Stimulated activated CD8-positive, alpha-beta memory T cell treated with anti-CD3 and anti-CD28 coated beads, Interleukin-7, amount 100 ng/mL, for 24 hours (primary cell): ENCODE measurements at places on chromosomes 16 and 17.

DNA sequence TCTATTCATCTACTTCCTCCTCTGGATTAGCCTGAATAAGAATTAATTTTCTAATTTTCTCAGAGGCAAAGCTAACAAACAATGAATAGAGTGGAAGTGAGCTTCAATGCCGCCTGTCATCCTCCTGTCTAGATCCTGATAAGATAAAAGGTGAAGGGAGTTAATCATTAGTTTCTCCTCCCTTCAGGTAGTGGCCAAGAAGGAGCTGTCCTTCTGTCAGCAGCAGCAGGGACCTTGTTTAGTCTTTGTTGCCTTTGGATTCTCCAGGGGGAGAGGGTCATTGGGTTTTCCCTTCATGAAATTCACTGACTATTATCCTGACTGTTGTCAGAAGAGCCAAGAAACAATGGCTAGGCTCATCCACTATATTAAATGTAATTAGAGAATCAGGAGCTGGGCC, 420.2 kb upstream of the GOT2 start:
- no peak for DNase-seq

DNA sequence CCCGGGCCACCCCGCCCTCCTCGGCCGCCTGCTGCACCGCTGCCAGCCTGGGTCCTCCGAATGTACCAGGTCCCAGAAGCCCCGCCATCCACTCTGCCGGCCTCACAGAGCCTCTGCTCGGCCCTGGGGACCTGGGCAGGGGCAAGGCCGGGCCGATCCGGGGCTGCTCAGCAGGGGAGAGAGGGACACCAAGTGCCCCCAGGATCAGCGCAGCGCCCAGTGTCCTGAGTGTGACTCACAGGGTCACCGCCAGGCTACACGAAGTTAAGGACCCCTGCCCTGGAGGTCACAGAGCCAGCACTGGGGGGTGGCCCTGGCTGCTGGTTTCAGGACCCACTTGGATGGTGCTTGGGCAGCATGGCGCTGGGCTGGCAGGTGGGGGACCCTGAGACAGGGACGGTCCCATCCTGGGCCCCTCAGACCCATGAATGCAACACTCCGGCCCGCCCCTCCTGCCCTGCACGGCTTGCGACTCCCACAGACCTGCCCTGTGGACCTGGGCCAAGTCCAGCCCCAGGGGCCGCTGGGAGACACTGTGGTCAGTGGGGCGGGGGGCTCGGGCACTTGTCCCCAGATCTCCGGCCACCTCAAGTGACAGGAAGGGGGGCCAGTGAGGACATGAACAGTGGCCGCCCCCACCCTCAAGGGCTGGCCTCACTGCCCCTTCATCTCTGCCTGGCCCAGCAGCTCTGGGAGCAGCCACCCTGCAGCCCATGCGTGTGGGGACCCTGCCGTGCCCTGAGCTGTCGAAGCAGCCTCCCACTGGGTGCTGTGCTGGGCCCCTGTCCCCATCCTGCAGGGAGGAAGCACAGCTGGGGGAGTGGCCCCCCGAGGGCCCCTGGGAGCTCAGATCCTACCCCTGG, 23.2 kb upstream of the SSTR5 start:
- DNase-seq: no peak

DNA sequence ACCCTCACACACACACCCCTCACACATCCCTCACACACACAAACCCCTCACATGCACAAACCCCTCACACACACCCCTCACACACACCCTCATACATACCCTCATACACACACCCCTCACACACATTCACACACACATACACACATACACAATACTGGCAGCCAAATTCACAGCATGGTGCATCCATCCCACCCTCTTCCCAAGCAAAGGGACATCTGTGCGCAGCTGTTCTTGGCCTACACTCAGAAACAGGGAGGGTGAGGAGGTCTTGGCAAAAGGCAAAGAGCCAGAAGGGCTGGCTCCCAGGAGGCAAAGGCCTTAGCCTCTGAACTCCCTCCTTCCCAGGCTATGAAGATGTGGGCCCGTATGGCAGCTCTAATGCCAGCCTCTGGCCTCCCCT, 23.4 kb downstream of the C17orf67 start:
- no peak for DNase-seq

DNA sequence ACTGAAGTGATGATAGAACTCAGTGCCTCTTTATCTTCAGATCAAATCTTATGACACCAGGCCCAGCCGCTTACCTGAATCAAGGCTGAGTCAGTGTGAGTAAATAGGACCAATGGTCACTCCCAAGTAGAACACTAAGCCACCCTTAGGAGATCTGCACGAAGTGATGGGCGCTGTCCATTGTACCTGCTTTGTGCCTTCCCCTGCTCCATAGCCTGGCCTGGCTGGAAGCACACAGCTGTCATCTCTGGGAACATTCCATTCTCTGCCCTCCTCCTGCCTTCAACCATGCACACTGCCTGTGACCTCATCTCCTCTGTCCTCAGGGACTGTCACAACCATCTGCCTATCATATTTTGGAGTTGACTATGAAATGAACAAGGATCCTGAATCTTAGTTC, 279.5 kb upstream of the ASIC2 start:
- DNase-seq: no peak

GRCh38 chr17:54901230-54901822, 674 bp downstream of the TOM1L1 start:
- DNase-seq: no peak

DNA sequence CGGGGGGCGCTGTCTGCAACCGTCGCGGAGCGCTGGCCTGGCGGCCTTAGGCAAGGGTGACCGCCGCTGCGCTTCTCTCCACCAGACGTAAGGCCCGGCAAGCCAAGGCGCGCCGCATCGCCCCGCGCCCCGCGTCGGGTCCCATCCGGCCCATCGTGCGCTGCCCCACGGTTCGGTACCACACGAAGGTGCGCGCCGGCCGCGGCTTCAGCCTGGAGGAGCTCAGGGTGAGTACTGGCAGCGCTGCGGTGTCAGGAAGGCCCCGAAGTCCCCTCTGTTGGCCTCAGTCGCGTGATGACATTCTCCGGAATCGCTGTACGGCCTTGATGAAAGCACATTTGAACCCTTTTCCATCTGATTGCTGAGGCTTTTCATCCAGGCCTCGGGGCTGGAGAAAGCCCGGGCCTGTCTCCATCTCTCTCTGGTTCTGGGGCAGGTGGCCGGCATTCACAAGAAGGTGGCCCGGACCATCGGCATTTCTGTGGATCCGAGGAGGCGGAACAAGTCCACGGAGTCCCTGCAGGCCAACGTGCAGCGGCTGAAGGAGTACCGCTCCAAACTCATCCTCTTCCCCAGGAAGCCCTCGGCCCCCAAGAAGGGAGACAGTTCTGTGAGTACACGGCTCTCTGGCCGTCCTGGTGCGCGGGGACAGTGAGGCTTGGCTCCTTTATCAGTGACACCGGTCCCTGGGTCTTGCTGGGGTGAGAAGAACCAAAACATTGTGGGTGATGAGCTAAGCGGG, 831 bp downstream of the RPL13 start:
- no peak for DNase-seq

DNA sequence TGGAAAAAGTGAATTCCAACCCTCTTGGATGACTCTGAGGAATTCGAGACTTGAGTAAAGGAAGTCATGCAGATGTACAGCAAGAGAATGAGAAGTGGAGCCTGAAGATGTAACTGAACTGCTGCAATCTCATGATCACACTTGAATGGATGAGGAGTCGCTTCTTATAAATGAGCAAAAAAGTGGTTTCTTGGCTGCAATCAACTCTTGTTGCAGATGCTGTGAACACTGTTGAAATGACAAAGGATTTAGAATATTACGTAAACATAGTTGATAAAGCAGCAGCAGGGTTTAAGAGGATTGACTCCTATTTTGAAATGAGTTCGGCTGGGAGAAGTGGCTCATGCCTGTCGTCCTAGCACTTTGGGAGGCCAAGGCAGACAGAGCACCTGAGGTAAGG, 25.5 kb downstream of the ASPA start:
- DNase-seq: no peak
